ENCODE measurements at places on chromosomes 2 and 18.

DNA sequence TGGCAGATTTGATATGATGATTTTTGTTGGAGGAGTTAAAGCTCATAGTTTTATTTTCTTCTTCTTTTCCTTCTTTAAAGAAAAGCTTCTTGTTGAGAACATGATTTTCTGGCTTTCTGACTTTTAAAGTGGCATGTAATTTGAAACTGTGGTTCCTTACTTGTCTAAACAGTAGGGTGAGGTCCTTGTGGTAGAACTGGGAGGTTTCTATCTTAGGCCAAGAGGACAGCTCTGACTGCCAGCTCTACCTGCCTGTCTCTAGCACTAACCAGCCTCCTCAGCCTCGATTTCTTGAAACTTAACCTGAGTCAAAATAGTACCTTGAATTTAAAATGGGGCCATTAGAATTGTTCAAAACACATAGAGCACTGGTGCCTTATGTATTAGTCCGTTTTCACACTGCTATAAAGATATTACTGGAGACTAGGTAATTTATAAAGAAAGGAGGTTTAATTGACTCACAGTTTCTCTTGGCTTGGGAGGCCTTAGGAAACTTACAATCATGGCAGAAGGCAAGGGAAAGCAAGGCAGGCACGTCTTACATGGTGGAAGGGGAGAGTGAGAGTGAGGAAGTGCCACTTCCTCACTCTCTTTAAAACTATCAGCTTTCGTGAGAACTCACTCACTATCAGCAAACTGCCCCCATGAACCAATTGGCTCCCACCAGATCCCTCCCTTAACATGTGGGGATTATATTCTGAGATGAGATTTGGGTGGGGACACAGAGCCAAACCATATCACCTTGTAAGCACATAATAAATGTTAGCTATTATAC lies 119.0 kb downstream of the CERS6 start:
- no peak for DNase-seq

GRCh38 chr2:28586867-28587266 lies 91.0 kb downstream of the PLB1 start:
- no peak for DNase-seq

- DNase-seq: peak; percentile 56
Measured at GRCh38 chr2:162072181-162072702, 1.8 kb downstream of the DPP4 start.

- DNase-seq: peak; percentile 45
Measured at GRCh38 chr2:174971868-174972781, 33.1 kb downstream of the CHN1 start.

DNA sequence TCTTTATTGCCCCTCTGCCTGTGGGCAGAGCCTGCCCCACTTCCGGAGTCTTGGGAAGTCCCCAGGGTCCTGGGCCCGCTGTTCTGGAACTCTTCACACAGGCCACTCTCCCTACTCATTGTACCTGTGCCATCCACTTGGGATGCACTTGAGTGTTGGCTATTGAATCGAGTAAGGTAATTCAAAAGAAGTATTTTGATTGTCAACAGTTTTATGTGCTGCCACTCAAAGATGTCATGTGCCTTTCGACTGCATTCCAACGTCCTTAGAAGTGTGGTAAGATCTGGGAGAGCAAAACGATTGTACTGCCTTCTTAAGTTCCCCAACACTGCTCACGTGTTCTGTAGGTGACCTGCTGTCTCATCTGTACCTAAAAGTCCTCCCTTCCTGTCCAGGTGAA lies 77.0 kb upstream of the SMIM21 start:
- no peak for DNase-seq

- DNase-seq: no peak
Measured at GRCh38 chr2:241308267-241308666, 7.2 kb downstream of the HDLBP start.

DNA sequence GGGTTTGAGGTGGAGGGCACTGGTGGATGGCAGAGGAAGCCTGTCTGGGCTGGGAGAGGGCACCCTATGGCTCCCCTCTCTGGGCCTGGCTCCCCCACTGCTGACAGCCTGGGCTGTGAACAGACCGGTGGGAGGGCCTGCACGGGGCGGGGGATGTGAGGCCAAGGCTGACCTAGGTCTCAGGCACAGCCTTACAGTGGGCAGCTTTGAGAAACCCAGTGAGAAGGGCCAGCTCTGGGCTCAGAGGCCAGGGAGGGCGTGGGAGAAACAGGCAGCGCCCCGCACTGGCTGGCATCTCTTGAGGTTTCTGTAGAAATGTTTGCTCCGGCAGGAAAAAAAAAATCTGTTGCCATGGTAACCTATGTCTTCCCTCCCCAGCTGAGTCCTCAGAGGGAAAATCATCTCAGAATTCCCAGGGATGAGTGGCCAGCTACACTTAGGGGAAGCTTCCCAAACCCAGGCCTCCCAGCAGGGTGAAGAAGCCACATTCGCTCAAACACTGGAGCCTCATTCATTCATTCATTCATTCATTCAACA lies 71.7 kb upstream of the TAF1B start:
- peak; percentile 53 for DNase-seq

DNA sequence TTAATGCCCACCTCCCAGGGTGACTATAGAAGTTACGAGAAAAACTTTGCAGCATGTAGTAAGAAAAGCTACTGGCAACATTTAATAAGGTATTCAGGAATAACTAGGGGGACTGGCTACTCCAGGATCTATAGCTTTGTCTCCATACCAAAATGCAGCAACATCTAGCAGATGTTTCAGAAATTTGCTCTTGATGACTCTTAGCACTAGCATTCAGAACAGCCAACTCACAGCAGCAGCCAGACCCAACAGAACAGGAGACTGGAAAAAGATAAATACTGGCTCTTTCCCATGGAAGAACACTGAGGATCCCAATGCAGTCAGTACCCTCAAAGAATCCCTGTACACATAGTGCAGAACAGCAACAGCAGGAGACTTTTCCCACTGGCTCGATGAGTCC lies 105.0 kb downstream of the PRKRA start:
- no peak for DNase-seq

DNA sequence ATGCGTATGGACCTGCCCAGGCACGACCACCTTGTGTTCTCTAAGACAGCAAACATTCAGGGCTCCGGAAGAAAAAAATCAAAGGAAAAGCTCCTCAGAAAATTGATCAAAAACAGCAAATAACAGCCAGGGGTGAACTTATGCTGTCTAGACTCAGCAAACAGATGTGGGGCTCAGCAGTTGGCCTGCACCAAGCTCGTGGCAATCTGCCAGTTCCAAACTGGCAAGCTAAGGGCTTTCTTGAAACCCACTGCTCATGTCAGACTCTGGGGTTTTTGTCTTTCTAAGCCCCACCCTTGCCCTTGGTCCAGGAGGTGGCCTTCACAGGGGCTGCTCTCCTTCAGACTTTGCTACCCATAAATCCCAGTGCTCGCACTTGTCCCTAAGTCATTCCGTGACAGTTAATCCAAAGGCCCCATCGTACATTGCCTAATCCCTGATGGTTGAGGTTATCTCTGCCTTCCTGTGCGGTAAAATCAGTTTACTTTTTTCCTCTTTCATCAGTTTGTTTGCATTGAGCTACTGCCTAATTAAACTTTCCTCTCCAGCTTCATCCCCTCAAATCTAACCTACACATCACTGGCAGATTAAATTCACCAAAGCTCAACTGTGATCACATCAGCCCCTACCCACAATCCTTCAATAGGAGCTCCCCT lies 408.0 kb downstream of the LRATD1 start:
- DNase-seq: no peak

DNA sequence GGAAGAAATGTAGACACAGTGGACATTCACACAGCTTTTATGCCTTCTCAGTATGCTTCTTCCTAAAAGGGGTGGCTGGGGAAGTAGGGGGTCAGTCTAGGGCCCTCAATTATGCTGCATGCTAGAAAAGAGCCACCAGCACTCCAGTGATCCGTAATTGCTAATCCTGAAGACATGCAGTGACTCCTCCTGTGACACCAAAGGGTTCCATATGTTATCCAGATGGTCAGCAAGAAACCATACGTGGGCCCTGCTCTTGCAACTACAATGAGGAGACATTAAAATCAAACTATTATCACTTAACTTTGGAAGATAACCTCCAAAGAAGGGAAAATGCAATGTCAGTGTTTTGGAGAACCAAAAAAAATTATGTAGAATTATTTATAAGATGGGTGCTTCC lies 143.4 kb upstream of the LYPD1 start:
- DNase-seq: no peak

GRCh38 chr2:6812857-6813530 lies 52.7 kb downstream of the CMPK2 start:
- no peak for DNase-seq

- DNase-seq: no peak
Measured at GRCh38 chr2:3294493-3294892, 83.1 kb downstream of the EIPR1 start.

GRCh38 chr2:44628297-44628696 lies 266.6 kb downstream of the CAMKMT start:
- no peak for DNase-seq

DNA sequence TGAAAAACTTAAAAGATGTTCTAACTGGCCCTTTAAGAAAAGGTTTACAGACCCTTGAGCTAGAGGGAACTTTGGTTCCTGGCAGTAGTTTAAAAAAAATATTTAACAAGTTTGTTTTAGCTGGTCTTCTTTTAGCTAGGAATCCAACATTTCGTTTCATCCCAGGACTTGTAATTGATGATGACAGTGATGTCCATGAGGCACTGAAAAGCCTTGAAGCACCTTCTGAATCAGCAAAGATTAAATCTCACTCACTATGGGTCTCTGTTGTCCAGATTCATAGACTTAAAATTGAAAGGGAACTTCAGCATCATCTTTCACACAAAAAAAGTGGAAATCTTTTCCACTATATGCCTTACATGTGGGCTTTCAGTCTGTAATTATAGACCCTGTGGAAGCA lies 102.9 kb upstream of the ETAA1 start:
- no peak for DNase-seq

DNA sequence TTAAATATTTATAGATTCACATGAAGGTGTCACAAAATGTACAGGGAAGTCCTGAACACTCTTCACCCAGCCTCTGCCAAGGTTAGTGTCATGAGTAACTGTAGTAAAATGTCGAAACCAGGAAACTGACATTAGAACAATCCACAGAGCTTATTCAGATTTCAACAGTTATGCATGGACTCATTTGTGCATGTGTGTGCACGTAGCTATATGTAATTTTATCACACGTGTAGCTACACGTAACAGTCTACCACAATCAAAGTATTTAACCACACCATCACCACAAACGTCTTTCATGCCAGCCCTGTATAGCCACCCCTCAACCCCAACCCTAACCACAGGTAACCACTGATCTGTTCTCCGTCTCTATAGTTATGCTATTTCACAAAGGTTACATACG lies 211.7 kb upstream of the REV1 start:
- DNase-seq: no peak

DNA sequence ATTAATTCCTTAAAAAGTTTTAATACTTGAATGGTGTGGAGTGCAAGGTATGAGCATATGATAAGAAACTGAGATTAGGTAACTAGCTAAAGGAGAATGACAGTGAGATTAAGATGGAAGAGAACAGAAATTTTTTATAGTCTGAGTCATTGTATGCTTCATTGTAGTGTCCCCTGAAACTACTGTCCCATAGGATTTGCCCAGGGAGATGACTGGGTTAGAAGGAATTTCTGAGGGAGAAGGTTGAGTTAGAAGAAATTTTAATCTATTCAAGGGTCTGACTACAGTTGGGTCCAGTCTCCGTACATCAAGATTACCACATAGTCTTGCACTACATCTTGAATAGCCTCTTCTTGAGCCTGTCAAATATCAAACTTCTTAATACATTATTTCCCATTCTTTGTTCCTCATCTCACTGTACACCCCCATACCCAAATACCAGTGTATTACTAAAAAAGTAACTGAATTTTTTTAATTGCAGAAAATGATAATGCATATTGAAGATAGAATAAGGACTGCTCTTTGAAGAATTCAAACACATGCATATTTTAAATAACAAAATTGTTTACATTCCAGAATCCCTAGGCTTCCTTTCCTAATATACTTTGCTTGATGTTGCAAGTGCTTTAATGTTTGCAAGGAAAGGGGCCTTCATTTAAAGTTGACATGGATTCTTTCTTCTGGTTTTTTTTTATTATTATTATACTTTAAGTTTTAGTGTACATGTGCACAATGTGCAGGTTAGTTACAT lies 314.3 kb upstream of the COL3A1 start:
- peak; percentile 38 for DNase-seq

DNA sequence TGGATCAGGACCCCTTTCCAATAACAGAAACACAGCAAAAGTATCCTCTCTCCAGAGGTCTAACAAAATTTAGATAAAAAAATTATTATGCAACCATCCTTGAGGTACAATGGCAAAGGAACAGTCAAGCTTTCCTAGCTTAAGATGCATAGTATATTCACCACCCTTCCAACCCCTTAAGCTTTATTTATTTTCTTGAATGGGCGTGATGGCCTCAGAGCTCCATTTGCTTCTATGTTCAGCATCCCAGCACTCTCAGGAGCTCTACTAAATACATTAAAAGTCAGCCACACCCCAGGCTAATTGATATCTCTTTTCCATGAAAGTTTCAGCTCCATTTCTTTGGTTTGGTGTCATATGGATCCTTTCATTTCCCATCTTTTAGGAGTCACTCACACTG lies 1335.2 kb upstream of the ZEB2 start:
- no peak for DNase-seq

GRCh38 chr2:219615036-219615435 lies 12.4 kb upstream of the SLC4A3 start:
- no peak for DNase-seq

GRCh38 chr2:169324581-169325260 lies 37.6 kb downstream of the LRP2 start:
- DNase-seq: peak; percentile 29

- peak; percentile 53 for DNase-seq
Measured at GRCh38 chr2:1641523-1641922, 102.8 kb downstream of the PXDN start.

DNA sequence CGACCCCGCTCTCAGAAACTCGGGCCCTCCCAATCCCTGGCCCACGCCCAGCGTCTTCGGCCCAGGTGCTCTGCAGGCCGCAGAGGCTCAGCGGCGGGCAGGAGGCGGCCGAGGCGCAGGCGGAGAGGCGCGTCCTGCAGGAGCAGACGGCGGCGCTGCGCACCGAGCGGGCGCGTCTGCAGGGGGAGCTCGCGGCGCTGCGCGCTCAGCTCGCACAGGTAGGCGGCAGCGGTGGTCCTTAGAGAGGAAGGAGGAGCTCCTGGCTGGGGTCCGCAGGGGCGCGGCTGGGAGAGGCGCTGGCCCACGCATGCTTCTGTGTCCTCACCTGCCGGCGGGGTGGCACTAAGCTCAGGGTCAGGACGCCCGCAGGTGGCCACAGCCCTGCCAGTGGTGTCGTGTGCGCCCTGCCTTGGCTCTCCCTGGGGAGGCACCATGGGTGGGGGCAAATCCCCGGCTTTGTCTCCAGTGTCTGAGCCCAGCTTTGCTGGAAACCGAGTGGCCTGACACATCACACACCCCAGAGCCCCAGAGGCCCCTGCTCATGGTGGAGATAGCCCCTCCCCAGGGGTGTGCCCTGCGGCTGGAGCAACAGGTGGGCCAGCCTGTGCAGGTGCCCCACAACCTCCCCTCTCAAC lies 14.9 kb upstream of the SNED1 start:
- DNase-seq: no peak

- DNase-seq: no peak
Measured at GRCh38 chr2:176261136-176261535, 8.1 kb upstream of the MTX2 start.
